Right kidney (tissue), 9 donors: ENCODE measurements at places on chromosomes 12 and 14.

GRCh38 chr12:121515615-121516014 lies 65.2 kb downstream of the KDM2B start:
- DNase-seq, result no peak

DNA sequence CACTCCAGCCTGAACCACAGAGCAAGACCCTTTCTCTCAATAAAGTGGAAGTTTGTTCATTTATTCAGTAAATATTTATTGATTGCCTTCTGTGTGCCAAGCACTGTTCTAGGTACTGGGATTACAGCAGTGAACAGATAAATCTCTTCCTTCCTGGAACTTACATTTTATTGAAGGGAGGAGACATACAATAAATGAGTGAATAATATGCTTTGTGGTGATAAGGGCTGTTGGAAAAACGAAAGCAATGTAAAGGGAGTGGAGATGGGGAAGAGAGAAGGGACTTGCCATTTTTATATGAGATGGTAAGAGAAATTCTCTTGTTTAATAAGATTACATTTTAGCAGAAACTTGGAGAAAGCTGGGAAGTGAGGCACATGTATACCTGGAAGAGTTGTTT lies 1.6 kb downstream of the GSKIP start:
- DNase-seq, result no peak

- peak; percentile 89 for DNase-seq
Observed at GRCh38 chr12:50764286-50765094, 589 bp downstream of the ATF1 start.

DNA sequence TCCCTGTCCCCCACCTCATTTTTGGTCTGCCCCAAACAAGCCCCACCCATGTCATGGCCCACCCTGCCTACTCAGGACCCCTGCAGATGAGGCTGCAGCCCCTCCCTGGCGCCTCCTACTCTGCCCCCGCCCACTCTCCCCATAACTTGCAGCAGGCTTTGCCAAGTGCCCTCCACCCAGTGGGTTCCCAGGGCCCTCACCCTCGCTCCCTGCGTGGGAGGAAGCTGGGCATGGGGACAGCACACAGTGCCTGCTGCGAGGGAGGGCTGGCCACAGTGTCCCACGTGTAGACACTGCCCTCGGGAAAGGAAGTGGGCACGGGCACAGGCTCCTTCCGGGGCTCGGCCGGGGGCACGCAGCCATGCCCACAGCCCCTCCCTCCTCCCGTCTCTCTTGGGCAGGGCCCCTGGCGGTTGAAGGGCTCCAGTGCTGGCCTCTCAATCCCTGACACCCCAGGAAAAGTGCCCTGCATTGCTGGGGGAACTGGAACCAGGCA lies 9.4 kb downstream of the AKT1 start:
- DNase-seq, result no peak

DNA sequence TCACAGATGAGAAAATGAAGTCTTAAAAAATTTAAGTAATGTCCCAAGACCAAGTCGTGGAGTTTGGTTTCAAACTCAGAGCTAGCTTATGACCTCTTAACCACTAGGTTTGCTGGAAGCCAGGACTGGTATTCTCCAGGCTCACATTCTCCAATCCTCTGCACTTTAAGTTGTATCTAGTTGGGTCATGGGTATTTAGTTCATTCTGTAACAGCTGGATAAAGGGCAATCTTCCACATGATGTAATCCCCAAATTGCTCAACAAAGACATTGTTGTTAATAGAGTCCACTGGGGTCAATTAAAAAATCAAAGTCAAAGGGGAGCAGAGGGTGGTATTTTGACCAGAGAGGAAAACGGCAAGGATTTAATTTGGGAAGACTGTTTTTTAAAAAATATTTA lies 17.8 kb upstream of the GAS2L3 start:
- no peak for DNase-seq

DNA sequence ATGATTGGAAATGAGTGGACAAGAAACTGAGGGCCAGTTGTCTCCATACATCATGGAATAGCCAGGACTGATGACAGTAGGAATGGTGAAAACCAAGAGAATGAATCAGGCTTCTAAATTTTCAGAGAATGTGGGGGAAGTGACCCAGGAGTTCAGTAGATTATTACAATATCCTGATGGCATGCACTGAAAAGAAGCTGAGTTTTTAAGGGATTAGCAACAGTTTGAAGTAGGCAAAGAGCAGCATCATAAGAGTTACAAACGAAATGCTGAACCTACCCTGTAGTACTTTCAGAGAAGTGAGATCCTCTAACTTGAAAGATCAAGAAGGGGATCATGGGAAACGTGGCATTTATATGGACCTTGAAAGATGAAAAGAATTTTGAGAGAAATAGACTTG lies 13.2 kb downstream of the SLC2A14 start:
- no peak for DNase-seq

- no peak for DNase-seq
Observed at GRCh38 chr14:63705561-63706070, 22.2 kb downstream of the SGPP1 start.

DNA sequence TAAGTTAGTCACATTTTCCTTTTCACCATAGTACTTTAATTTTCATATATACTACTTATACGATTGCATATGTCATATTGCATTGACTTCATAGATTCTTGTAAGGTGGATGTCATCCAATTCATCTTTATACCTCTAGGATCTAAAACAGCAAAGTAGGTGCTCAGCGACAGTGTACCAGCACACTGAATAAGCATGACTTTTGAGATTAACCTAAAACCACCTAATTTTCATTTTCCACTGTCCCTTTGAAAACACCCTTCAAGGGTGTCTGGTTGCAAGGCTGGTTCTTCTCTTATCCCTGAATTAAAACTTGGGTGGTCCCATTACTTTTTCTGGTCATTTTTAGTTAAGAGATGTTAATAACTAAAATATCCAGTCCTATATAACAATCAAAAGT lies 4.4 kb downstream of the GPR19 start:
- DNase-seq, result no peak

GRCh38 chr12:12807970-12808702 lies 5.0 kb upstream of the DDX47 start:
- no peak for DNase-seq

DNA sequence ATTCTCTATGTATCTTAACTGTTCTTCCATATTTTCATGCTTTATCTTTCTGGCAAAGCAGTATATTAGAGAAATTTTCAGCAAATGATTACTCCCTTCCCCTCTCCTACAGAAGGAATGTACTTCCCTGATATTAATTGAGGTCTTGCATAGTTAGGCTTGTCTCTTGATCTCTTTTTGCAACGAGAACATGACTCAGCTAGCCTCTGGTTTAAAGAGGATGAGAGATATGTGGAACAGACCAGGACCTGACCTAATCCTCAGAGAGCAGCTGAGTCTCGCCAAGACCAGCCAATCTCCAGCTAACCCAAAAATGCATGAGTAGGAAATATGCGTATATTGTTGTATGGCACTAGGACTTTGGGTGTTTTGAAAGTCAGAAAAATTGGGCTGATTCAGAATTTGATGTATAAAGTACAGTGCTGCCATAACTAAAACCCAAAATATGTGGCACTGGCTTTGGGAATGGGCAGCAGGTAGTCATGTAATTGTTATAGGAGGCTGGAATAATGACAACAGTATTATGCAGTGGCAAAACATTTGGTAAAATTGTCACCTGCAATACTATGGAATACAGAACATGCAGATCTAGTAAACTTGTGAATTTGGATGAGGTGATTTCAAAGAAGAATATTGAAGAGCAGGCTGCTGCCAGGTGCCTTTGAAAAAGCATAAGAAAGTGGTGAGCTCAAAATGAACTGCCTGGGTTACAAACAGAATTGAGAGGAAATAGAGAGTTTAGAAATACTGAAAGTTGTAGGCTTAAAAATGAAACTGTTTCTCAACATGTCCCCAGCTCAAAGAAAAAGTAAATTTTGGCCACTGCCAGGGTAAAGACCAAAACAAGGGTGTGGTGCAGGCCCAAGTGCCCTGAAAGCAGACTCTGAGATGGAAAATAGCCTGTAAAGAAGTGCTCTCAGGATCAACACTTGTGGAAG lies 9.3 kb upstream of the USP15 start:
- DNase-seq, result no peak

DNA sequence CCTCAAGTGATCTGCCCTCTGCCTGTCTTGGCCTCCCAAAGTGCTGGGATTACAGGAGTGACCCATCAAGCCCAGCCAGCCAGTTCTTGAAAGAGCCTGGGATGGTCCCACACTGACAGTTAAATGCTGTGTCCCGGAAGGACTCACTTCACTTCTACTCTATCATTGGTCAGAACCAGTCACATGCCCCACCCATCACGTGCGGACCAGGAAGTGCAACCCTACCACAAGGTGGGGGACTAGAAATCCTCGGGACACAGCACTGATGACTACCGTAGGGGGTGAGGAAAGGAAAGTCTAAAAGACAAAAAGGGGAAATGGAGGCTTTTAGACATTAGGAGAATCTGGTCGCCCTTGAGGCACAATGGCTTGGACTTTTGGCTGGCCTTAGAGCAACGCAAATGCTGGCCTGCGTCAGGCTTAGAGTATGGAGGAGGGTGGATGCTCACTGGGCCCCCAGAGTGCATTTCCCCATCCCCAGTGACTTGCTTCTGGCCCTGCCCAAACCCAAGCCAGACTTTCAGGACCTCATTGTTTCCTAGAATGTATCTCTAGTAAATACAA lies 207.7 kb downstream of the TTC8 start:
- no peak for DNase-seq

- no peak for DNase-seq
Observed at GRCh38 chr12:33330940-33331339, 108.7 kb downstream of the SYT10 start.

DNA sequence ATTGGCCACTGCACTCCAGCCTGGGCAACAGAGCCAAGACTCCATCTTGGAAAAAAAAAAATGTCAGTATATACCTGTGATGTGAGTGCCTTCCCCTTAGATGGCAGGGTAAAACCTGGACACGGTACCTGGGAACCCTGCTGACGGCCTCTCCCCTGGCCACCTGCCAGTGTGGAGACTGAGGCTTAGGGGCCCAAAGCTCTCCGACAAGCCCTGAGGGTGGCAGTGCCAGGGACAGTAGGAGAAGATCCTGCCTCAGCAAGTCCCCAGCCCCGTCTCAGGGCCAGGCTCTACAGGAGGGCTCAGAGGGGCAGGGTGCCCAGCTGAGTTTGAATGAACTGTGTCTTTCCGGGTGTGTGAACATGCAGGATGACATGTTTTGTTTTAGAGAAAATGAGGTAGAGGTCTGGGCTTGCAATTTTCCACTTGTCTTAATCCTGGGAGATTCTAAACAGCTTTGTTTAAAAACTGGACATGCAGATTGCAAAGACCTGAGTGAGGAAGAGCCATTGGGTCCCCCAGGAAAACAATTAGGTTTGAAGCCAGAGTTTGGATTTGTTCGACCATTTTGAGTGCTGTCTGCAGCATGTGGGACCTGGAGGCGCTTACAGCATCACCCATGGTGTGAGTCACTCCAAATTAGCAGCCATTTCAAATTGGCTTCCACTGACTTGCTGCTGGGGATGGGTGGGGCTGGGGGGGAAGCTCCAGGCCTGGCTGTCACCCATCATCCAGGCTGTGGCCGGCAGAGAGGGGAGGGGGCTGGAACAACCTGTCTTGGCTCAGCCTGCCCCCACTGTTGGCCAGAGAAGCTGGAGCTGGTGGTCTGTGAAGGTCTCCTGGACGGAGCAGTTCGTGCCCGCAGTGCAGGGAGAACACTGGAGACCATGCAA lies 10.8 kb downstream of the TSPAN9 start:
- no peak for DNase-seq

DNA sequence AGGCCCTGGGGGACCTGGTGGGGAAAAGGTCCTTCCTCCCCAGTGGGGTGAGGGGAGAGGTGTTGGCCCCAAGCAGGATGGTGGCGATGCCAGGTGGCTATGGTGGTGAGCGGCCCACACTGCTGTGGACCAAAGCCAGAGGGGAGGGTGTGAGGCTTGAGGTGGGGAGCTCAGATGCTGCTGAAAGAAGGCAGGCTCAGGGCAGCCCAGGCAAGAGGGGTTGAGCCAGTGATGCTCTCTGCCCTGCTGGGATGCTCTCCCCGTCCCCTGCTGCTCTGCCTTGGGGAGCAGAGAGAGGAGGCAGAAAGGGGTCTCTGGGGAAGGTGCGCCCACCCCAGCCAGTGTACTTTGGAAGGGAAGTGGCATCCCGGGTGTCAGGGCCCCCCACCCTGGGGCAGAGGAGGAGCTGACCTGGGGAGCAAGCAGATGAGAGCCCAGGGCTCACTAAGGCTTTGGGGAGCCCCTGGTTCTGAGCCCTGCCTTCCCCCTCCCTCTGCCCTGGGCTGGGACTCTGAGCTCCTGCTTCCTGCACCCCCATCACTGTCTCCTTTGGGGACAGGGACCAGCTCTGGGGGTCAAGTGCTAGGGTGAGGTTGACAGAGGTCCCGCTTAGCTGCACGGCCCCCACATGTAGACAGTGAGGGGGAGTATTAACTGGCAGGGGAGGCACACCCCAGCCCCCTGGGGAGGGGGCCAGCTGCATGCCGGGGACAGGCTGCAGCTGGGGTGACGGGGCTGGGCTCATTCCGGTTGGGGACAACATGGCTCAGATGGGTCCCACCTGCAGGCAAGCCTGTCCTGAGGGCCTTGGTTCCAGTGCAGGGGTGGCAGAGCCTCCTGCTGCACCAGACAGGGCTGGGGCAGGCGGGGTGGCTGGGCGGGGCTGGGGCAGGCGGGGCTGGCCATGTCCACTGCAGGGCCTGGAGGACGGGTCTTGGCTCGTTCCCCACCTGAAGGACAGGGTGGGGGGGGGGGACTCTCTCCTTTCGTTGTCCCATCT lies 124.4 kb downstream of the KIF26A start:
- no peak for DNase-seq

DNA sequence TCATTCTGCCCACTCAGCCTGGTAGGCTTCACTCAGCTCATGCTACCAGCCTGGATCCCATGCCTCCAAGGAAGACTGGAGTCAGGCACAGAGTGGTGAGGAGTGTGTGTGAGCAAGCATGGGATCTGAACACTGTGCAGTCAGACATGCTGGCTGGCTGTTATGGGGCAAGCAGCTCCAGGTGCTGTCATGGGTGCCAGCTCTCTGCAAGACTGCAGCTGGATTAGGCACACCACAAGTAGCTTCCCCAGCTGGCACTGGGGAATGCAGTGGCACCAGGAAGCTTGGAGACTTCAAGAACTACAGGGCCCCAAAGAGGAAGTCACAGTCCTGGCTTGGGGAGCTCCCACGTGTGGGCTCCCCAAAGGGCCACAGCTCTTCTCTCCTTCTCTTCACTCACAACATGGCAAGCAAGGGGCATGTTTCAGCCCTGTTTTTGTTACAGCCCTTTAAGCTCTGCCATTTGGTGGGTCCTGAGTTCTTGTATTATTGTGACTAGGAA lies 202.5 kb downstream of the VRK1 start:
- DNase-seq, result no peak

GRCh38 chr12:102960766-102961465 lies 3.4 kb downstream of the ASCL1 start:
- DNase-seq, result no peak

- DNase-seq, result no peak
Observed at GRCh38 chr14:92481386-92481785, 32.2 kb upstream of the RIN3 start.

DNA sequence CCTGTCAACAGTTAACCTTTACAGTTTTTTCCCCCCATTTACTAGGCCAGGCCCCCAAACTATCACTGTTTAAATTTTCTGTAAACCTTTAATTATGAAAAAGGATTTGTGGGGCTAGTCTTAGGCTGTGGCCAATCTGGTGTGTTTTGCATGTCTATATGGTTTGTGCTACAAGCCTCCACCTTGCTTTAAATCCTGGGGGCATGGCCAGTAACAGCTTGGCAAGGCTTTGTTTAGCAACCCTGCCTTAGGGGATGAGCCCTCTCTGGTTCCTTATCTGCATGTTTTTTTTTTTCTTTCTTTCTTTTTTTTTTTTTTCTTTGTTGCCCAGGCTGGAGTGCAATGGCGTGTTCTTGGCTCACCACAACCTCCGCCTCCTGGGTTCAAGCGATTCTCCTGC lies 102.7 kb downstream of the KCNMB4 start:
- no peak for DNase-seq
